ENCODE measurements at places on chromosomes 7 and 10.

GRCh38 chr10:75865413-75866299 lies 434.2 kb downstream of the LRMDA start:
- no peak for DNase-seq

- no peak for DNase-seq
Measured at GRCh38 chr7:155203059-155203881, 94.4 kb upstream of the INSIG1 start.

DNA sequence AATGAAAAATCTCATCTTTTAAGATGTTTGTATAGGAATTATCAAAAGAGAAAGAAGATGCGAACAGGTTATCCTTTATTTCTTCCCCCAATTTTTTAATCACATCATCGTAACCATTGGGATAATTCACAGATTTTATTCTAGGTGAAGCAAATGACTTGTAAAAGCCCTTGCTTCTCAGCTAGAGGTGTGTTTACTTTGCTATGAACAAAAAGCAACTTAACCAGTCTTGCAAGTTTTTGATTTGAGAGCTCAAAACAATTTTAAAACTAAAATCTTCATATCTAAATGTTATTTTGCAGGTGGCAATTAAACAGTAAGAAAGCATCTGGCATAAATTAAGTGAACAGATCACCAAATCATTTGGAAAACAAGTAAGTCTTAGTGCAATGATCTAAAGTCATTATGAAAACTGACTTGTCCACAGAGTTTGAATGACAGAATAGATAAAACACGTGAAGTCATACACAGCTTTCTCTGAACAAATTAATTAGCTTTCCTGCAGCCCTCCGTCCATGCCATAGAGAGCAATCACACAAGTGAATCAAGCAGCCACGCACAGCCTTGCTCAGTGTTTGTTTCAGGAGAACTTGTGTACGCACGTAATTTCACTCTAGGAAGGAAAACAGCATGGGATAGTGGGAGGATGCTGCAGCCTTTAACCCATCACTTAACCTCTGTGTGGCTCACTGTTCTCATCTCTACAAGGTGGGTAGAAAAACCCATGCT lies 85.0 kb upstream of the ZNF800 start:
- DNase-seq: no peak

- DNase-seq: no peak
Measured at GRCh38 chr7:129739427-129739826, 127.9 kb downstream of the NRF1 start.

DNA sequence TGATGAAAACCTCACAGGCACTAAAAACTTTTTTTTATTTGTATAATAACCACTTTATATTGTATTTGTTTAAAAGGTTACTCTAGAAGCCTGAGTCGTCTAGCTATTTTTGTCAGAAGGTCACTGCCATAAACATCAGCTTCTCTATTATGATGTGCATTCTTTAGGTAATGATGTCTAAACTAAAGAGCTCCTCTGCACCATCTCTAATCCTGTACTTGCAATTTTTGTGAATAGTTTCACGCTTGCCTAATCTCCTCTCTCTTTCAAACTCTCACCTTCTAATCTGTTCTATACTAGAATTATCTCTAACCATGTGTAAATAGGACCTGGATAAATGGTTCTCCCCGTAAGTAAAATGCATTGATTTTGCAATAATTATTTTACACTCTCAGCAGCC lies 10.5 kb upstream of the CHUK start:
- no peak for DNase-seq

- DNase-seq: no peak
Measured at GRCh38 chr10:14688606-14689005, 86.1 kb downstream of the FAM107B start.

DNA sequence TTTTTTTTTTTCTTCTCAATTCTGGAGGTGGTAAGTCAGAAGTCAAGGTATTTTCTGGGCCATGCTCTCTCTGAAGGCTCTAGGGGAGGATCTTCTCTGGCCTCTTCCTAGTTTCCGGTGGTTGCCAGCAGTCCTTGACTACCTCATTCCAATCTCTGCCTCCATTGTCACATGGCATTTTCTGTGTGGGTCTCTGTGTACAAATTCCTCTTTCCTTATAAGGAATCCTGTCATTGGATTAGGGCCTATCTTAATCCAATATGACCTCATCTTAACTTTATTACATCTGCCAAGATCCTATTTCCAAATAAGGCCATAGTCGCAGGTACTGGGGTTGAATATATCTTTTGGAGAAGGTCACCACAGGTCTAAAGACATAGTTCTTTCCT lies 129.3 kb upstream of the PRR15 start:
- DNase-seq: no peak

All from liver (tissue), 10 donors.